ENCODE measurements at places on chromosomes 6 and 20.

DNA sequence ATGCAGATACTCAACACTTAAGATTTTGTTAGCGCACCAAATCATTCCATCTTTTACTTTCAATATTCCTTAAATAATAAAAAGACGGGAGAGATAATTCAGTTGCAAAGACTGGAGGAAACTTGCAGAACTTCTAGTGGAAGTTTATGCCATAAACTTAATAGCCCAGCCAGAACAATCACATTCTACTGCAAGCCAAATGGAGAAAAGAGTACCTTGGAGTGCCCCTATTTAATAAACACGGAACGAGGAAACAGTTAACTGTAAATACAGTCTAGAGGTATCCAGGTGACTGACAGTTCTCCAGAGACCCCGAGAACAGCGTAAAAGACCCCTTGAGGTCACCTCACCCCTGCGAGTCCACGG lies 635 bp downstream of the SLC35B3 start:
- DNase-seq, result no peak

- DNase-seq, result no peak
Observed at GRCh38 chr6:47057830-47058540, 15.9 kb upstream of the ADGRF1 start.

GRCh38 chr6:80640176-80640575 lies 533.7 kb downstream of the BCKDHB start:
- no peak for DNase-seq

DNA sequence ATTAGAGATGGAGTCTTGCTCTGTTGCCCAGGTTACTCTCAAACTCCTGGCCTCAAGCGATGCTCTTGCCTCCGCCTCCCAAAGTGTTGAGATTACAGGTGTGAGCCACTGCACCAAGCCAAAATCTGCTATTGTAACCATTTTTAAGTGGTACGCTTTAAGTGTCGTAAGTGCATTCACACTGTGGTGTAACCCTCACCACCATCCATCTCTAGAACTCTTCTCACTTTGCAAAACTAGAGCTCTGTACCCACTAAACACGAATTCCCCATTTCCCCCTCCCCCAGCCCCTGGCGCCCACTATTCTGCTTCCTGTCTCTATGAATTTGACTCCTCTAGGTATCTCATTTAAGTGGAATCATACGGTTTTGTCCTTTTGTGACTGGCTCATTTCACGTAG lies 2.8 kb upstream of the FAM83C start:
- DNase-seq, result no peak

DNA sequence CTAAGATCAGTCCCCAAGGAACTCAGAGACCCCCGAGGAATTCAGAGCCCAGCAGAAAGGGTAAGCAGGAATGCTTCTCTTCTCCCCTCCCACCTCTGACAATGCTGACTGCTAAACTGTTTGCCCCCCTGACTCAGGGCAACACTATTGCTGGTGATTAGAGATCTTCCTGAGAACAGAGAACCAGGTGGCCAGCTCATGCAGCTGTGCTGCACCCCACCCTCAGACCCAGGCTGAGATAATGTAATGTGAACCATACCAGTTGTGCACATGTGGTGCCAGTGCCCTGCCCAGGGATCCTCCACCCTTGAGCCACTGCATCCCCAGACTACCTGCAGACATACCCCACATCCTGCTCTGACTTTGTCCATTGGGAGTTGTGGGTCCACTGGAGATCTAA lies 139.1 kb upstream of the ARG1 start:
- no peak for DNase-seq

- no peak for DNase-seq
Observed at GRCh38 chr6:68497927-68498326, 137.2 kb upstream of the ADGRB3 start.

DNA sequence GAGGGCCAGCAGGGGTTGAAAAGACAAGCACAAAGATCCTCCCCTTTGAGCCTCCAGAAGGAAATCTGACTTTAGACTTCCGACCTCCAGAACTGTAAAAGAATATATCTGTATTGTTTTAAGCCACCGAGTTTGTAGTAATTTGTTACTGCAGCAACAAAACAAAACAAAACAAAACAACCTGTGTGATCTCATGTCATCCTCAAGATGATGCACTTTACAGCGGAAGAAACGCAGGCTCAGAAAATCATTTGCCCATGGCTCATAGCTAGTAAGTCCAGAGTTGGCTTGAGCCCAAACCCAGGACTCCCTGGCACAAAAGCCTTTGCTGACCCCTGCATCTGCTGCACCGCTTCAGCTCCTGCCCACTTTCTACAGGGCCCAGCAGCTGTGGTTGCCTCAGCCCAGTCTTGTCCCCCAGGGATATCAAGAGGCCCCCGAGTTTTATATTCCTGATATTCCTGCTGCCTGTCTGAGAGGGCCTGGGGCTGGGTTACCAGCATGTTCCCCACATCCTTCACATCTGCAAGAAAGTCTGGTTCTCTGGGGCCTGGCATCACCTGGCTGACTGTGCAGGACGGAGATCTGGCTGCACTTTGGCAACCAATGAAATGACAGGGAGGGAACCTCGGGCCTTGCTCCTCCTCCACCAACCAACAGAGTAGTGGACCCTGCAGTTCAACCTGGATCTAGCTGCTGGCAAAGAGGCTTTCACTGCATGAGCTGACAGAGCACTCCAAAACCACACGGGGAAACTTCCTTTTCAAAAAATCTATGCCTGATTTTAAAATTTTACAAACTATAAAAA lies 56.9 kb downstream of the JPH2 start:
- DNase-seq, result no peak

GRCh38 chr6:8085053-8085511 lies 17.3 kb downstream of the EEF1E1 start:
- DNase-seq, result no peak

DNA sequence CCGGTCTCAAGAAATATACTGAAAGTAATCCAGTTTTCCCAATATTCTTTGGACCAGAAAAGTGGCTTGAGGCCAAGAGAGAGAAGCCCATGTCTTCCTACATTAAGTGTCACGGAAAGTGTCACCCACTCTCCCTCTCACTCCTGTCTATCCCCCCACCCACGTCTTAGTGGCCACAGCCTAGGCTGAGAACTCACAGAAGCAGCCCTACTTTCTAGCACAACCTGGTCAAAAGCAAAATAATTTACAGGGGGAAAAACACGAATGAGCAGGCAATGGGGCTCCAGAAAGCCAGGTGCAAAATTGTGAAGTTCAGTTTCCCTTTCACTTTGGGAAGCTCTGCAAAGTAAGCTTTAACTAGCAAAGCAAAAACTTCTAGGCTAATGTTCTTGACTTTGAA lies 118.0 kb downstream of the OPRM1 start:
- no peak for DNase-seq

- DNase-seq, result no peak
Observed at GRCh38 chr20:11188843-11189603, 515.2 kb upstream of the JAG1 start.

- DNase-seq, result no peak
Observed at GRCh38 chr6:35237476-35237875, 22.1 kb upstream of the ZNF76 start.

- DNase-seq, result no peak
Observed at GRCh38 chr6:20533746-20534294, 437 bp upstream of the CDKAL1 start.

GRCh38 chr6:13289789-13290318 lies 38.5 kb downstream of the TBC1D7 start:
- DNase-seq, result no peak

DNA sequence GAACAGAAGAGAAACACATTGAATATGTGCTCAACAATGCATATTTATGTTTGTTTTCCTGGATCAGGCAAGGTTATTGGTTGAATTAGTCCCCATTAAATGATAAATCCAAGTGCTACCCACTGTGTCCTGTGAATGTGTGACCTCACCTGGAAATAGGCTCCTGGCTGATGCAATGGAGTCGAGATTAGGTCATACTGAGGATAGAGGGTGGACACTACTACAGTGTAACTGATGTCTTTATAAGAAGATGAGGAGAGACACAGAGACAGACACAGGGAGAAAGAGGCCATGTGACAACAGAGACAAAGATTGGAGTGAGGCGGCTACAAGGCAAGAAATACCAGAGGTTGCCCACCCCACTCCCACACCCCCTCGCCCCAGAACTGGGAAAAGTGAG lies 559.3 kb downstream of the C6orf118 start:
- no peak for DNase-seq

DNA sequence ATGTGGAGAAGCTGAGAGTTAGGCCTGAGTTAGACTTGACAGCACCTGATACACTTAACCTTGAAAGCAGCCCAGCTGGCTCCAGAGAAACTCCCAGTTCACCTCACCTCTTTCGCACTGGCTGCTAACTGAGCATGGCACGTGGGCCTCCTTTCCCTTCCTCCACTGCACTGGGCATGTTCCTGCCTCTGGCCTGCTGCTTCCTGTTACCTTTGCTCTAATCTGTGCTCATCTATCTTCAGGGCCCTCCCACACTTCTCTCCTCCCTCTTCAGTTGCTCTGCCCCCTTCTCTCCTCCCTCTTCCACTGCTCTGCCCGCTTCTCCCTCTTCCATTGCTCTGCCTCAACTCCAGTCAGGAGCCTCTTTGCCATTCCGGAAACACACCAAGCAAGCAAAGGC lies 13.7 kb upstream of the UBE2V1 start:
- no peak for DNase-seq

DNA sequence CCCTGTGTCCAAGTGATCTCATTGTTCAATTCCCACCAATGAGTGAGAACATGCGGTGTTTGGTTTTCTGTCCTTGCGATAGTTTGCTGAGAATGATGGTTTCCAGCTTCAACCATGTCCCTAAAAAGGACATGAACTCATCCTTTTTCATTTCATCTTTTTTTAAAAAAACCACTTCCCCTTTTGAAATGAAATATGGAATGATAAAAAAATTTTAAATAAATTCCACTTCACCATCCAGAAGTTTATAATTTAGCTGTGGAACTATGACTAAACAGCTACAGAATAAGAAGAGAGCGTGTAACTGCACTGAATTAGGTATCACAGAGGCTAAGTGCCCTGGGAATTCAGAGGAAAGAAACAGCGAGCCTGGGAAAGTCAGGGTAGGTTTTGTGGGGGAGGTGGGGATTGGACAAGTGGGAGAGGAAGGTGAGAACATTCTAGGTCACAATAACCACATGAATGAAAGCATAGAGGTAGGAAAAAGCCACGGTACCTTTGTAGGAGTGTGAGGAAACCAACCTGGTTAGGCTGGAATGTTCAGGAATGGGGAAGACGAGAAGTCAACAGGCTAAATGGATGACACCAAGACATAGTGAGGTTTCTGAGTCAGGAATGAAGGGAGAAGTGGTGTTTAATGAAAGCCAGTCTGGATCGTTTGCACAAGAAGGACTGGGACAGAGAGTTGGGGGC lies 11.0 kb downstream of the TRIM10 start:
- DNase-seq, result no peak

DNA sequence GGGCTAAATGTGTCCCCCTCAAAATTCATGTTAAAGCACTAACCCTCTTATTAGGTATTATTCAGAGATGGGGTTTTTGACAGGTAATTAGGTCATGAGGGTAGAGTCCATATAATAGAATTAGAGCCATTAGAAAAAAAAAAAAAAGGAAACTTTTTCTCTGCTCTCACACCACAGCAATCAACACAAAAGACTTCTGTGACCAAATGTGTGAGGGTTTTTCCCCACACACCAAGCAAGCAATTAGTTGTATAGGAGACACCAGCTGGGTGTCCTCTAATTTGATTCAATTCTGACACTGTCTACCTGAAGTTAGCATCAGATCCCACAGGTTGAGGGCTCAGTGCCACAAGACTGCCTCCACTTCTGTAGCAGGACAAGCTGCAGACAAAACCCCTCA lies 64.6 kb upstream of the GMDS start:
- DNase-seq, result no peak

- no peak for DNase-seq
Observed at GRCh38 chr6:43951063-43951755, 176.0 kb downstream of the MRPL14 start.

- DNase-seq, result no peak
Observed at GRCh38 chr20:44666066-44666465, 14.6 kb upstream of the ADA start.

- DNase-seq, result no peak
Observed at GRCh38 chr20:14712302-14712739, 374.9 kb upstream of the FLRT3 start.

- no peak for DNase-seq
Observed at GRCh38 chr6:10373642-10374359, 41.1 kb downstream of the TFAP2A start.

GRCh38 chr20:1965520-1966351 lies 28.1 kb downstream of the PDYN start:
- peak; percentile 77 for DNase-seq

DNA sequence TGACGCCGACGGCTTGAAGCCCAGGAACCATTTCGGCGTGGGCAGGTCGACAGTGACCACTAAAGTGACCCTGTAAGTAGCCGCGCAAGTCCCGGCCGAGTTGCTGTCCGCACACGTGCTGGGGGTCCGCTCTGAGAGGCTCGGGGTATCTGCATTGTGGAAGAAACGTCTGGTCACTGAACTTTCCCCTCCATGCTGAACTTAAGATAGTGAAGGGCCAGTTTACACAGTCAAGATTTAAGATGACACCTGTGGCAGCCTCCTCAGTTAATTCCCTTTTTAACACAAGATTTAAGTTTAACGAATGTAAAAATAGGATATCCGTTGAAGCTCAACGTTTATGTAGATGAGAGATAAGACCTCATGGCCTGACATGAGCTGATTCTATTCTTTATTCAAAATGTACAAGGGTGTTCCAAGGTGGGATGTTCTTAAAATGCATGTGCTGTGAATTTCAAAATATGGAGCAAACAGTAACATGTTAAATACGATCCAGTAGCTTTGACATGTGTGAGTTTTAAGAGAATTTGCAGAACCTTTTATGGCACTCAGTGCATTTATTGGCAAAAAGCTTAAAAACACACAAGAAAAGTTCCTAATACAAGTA lies 116.2 kb downstream of the RTN4IP1 start:
- no peak for DNase-seq

- DNase-seq, result no peak
Observed at GRCh38 chr20:25274891-25275812, 27.3 kb downstream of the PYGB start.

DNA sequence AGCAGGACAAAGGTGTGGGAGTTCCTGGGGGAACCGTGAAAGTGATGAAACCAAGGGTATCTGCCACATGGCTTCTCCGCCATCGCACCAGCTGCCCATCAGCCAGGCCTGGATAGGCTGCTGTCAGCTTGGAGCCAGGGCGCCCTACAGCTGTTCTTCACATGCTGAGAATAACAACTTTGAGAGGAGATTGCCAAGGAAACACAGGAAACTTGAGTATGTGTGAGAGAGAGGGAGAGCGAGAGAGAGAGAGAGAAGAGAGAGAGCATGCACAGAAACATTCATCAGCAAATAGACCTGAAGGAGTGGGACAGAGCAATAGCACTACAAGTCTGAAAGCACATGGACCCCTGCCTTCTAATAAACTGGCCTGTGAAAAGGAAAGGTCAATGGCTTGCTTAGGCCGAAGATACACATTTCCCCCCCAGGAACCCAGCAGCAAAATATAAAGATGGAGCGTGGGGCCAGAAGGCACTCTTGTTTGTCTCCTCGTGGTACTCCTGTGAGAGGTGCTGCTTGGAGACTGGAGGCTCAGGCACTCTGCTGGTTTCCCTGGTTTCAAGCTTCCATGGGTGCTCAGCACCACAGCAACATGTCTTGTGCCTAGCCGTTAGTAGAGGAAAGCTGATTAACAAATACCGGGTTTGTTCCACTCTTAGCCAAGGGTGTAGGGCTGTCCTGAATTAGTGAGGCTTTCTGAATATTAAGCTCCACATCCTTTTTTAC lies 53.0 kb downstream of the SNAP25 start:
- DNase-seq, result no peak

Measured in NT2/D1 (cell line).